ENCODE measurements at places on chromosomes 3 and 15.

GRCh38 chr3:97810779-97811390 lies 10.9 kb upstream of the CRYBG3 start:
- DNase-seq: no peak

DNA sequence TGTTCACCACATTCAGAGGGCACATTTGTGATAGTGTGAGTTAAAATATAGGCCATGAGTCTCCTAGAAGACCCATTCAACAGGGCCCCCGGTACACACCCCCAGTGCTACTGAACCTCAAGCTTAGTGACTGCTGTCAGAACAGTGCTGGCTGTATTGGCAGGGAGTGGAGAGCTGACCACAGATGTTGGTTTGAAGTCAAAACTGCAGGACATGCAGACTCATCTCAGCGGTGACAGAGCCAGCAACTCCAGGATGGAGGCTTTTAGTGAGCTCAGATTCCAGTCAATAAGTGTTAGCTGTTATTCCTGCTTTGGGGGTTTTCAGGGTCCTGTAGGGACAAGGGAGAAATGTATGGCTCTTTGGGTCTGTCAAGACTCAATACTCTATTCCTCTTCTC lies 29.1 kb downstream of the PRR20G start:
- DNase-seq: no peak

DNA sequence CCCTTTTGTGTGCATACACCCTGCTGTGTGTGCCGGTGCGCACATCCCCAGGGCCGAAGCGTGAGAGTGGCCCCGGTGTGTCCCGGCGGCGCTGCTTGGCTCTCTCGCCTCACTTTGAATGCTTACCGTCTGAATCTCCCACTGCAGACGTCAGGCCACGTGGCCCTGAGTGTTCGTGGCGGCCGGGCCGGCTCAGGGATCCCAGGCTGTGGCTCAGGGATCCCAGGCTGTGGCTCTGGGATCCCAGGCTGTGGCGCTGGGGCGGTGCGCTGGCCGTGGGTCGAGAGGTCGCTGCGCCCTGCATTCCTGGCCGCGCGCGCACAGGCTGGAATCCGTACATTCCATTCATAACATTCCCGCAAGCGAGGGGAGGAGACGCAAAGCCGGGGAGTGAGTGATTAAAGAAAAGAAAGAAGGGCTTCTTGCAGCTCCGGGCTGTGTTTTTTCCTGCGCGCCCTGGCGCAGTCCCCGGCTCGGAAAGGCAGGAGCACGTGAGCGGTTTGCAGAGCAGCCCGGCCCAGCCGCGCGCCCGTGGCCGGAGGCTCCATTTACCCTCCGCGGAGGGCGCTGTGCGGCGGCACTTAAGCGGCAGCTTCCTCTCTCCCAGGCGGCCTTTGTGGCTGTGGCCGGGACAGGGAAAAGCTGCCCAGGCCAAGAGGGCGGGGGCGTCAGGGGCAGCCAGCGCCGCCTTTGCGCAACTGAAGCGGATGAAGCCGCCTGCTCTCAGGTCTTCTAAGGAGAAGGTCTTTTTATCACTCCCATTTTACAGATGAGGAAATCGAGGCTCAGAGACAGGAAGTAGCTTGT lies 87.0 kb upstream of the ALDH1L1 start:
- DNase-seq: peak; percentile 93

DNA sequence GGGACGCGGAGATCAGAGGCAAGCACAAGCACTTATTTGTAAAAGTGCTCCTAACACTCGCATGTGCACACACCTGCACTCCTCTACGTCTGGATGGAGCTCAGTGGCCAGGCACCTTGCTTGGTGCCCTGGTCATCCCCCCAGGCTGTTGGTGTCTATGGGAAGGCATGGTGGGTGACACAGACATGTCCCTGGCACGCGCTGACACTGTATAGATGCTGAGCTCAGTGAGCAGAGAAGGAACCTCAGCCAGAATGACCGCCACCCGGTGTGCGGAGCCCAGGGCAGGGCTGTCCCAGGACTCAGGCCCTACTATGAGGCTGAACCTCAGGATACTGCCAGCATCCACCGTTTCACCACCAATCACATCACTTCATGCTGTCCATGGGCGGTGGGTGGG lies 64.5 kb downstream of the NIPA2 start:
- DNase-seq: no peak

DNA sequence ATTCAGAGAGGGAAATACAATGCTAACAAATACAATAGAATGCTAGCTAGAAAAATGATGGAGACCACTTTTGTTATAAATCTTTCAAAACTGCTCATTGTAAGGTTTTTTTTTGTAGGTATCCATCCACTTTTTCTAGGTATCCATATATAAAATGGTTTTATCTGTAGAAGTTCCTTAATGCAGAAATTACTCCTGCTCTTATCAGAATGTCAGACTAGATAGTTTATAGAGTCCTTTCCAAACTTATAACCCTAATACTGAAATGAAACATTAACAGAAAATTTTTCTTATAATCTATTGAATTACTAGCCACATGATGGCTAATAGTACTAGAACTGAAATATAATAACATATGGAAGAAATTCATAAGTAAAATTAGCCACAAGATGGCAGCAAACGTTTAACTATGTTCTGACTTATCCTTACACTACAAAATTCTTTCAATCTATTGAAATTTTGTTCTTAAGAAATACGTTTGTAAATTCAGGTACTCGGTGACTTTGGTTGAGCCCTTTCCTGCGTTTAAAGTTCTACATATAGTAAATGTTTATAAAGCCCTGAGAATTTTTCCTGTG lies 58.5 kb downstream of the ECT2 start:
- no peak for DNase-seq

DNA sequence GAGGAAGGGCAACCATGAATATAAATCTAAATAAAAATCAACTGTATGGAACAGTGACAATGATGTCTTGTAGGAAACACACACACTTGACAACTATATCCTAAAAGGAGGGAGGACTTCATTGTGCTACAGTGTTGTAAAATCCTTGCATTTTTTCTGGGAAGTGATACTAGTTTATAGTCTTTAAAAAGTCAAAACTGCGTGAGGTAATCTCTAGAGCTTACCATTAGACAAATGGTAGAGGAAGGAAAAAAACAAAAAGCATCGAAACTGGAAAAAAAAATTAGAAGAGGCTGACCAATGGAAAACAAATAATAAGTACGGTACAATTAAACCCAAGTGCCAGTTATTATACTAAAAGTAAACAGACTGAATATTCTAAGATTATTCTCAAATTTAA lies 38.7 kb downstream of the CHSY1 start:
- no peak for DNase-seq

DNA sequence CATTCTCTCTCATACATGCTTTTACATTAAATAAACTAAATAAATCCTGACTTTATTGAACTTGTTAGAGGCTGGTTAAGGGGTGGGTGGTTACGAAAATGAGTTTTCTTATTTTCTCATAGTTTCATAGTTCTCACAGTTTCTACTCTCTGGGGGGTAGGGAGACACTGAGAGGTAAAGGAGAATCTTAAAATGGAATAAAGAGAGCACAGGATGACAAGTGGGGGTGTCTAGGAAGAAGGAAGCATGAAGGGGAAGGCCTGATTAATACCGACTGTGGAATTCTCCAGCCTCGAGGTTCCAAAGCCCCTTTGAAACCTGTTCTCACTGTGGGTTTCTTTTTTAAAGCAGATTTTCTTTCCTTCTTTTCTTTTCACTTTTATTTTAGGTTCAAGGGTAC lies 66.4 kb upstream of the TRA2B start:
- DNase-seq: no peak

GRCh38 chr15:77546870-77547269 lies 85.8 kb downstream of the LINGO1 start:
- no peak for DNase-seq

GRCh38 chr3:115347737-115348136 lies 200.6 kb upstream of the ZBTB20 start:
- DNase-seq: no peak

- no peak for DNase-seq
Observed at GRCh38 chr3:40850861-40851260, 326.1 kb downstream of the ZNF621 start.

DNA sequence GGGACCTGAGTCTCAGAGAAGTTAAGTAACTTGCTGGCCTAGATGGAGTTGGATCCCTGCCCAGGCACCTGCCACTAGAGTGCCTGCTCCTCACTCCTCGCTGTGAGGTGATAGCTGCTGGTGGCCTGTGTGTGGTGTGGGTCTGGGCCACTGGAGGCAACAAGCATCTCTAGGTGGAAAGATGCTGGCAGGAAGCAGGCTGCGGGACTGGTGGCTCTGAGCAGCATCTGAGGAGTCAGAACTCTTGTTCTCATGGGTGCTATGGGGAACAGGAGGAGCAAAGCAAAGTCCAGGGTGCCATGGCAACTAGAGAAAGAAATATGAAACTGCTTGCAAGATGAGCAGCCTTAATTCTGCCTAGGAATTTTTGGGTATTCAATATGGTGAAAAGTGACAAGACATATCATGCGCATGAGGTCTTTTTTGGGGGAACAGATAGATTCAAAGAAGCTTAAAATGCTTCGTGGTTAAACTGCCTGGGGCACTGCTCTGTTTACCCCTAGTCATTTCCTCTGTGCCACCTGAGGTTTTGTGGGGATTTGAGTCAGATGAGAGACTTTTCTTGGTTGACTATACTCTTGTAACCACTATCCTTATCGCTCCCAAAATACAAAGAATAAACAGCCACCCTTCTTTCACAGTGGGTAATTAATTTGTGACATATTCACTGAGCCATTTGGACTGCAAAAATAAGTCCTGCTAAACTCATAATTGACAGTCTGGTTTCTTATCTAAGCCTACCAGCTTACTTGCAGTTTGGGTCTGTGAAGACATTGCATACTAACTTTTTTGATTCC lies 50.3 kb downstream of the MED12L start:
- no peak for DNase-seq

DNA sequence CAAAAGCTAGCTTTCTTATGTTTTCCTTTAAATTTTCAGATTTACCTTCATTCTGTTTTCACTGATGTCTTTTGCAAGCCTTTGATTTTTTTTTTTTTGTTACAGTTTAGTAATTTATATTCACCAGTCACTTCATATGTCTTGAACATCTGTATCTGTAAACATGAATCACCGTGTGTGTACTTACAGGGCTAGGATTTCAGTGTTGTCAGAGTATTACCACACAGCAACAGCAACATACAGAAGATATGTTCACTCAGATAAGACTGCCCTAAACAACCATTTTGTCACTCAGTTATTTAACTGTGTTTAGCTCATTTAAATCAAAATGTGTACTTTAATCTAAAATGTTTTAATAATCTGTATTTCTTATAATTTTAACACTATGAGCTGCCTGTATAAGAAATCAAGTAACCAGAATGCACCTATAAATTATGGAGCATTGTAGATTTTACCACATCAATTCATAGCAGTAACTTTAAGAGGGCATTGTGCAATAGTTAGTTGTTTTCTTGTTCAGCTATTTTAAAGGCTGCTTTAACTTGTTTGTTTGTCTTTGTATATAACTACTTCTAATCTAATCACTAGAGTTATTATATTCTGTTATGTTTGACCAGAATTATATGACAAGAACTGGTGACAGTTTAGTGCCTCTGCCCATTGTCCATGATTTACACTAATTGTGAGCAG lies 50.4 kb downstream of the GHSR start:
- no peak for DNase-seq

DNA sequence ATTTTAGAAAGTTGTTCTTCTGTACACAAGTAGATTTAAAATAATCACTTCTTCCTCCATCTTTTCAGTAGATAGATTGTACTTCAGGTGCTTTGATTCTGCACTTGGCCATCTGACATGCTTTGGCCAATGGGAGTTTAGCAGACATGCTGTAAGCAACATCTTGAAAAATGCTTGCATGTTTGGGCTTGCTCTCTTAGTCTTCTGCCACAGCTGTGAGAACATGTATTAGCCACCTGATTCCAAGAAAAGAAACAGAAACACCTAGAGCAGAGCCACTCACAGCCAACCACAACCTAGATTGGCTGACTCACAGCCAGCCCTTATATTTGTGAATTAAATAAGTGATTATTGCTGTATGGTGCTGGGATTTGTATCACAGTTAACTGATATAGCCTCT lies 70.2 kb upstream of the GADL1 start:
- no peak for DNase-seq

DNA sequence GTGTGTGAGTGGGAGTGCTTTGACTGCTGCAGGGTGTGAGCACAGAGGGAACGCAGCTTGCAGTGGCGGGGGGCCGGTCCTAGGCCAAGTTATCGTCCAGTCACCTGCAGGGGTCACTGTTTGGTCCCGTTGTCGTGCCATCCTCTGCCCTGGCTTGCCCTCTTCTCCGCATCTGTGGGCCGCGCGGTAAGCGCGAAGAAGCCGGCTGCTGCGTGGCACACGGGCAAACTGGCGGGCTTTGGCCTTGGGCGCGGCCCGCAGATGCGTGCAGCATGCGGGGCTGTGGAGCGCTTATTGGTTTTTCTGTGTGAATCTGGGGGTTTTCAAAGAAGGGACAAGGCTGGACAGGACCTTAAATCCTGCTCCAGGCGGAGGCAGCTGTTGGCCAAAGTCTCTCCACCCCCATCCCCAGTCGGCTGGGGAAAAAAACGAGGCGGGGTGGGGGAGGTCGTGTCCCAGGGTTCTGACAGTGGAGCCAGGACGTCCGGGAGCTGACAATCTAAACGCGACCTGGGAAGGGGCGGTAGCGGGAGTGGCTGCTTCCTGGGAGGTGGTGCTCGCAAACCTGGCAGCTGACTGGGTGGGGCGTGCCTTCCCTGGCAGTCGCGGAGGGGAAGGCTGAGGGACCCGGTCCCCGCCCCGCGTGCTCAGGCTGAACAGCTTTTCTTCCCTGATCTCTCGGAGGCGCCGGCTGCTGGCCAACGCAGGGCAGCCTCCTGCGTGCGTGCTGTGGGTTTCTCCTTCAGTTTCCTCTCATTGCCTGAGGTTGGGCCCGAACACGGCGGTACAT lies 39.7 kb upstream of the VEPH1 start:
- peak; percentile 83 for DNase-seq

DNA sequence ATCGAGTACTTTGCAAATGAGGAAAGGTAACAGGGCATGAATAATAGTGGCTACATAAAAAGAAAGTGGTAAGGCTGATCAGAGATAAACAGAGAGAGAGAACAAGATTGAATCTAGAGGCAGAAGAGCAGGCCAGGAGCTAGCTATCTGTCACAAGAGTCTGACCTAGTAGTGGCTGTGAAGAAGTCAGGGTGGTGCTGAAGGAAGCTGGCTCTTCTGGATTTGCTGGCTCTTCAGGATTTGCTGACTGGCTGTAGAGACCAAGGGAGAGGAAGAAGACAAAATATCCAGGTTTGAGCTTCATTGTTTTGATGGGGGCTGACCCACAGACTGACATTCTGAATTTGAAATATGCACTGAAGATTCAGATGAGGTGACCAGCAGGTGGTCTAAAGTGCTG lies 142.3 kb downstream of the SSR3 start:
- DNase-seq: no peak

DNA sequence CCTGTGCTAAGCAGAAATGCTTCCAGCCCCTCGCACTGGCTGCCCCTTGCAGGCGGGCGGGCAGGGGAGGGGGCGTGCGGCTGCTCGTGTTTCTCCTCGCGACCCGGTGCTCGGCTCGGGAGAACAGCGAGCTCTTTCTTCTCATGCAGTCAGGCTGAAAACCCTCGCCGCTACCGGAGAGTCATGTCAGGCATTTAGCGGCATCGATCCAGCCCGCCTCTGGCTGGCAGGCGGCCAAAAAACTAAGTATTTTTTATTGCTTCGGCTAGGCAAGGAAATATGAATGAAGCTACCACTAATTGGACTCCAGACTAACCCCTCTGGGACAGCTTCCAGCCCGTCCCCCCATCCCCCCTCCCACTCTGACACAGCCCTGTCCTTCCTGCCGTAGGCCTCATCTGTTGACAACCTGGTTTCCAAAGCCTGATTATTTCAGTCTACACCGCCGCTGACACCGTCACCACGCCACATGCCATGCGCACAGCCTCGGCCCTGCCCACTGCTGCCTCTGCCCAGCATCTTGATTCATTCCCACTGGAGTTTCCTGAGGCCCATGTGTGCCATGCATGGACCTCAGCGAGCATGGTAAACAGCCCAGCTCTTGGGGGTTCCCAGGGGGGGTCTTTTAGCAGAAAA lies 35.3 kb downstream of the TLE3 start:
- peak; percentile 88 for DNase-seq

Measured in posterior vena cava (tissue), 2 donors.